ENCODE measurements at places on chromosomes 16 and 17. TPM values are rescaled to one million over a fixed set of nuclear protein-coding genes. Genes with fewer than 3 reads are reported as not detected.

DNA sequence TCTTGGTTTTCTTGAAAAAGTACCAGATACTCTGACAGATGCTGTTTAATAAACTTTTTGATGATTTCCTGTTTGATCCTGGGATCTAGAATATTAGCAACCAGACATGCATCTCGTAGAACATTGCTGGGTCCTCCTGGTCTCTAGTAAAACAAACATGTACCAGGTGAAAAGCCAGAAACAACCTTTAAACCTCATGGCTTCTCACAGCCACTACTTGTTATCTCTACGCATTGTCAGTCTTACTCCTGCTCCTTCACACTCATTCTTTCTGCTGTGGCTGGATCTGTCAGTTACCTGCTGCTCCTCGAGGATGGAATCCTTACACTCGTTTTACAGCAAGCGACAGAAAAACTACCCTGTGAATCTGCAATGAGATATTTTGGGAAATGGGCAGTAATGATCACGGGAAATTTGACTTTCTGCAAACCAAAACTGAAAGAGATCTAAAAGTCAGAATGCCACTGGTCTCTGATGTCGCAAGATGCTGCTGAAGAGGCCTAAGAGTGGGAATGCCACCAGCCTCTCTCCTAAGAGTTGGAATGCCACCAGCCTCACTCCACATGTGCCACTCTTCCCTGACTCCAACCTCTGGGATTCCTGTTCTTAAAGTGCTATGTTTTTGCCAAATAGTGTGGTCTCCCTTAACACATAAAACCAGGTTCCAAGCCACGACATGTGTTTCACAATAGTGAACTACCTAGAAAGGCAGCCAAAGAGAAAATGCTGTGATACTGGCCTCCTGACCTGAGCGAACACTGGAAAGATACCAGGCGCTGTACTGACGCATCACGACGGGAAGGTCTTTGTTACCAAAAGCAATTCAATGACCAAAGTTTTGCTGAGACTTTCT, 86.3 kb downstream of the VPS53 start:
- DNase-seq = no peak
- no peak overlapping the region for H3K27ac ChIP-seq
- H3K27me3 ChIP-seq = no peaks in the 10 kb centered on the region
- no peaks in the 10 kb centered on the region for H3K4me1 ChIP-seq
- no peak overlapping the region for H3K4me3 ChIP-seq

DNA sequence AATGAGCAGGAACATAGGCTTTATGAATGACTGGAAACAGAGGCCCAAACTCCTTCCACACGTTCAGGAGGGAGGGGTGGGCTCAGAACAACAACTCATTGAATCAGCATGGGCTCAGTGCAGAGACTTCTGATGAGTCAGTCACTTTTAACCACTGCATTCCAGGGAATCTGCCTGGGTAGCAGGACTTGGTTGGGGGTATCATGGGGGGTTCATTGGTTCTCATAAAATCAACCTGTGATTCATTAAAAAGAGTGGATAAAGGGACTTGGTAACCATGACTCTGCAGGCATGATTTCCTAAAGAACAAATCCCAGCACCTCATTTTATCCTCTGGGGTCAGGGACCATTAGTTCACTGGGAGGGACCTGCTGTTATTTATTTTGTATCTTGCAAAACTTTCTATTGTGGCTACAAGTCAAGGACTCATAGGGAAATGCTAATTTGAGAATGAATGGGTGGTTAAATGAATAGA, 13.8 kb downstream of the ITGB3 start:
- no peak overlapping the region for H3K4me3 ChIP-seq
- no peaks in the 10 kb centered on the region for H3K36me3 ChIP-seq
- H3K27me3 ChIP-seq = no peaks in the 10 kb centered on the region
- DNase-seq = no peak
- H3K27ac ChIP-seq = no peak overlapping the region

GRCh38 chr16:65546353-65546791, 424.5 kb upstream of the CDH11 start:
- H3K4me3 ChIP-seq = no peak overlapping the region
- no peaks in the 10 kb centered on the region for H3K27me3 ChIP-seq
- peak overlapping the region; percentile 98 for H3K27ac ChIP-seq
- DNase-seq = peak; percentile 93
- H3K36me3 ChIP-seq = no peaks in the 10 kb centered on the region

DNA sequence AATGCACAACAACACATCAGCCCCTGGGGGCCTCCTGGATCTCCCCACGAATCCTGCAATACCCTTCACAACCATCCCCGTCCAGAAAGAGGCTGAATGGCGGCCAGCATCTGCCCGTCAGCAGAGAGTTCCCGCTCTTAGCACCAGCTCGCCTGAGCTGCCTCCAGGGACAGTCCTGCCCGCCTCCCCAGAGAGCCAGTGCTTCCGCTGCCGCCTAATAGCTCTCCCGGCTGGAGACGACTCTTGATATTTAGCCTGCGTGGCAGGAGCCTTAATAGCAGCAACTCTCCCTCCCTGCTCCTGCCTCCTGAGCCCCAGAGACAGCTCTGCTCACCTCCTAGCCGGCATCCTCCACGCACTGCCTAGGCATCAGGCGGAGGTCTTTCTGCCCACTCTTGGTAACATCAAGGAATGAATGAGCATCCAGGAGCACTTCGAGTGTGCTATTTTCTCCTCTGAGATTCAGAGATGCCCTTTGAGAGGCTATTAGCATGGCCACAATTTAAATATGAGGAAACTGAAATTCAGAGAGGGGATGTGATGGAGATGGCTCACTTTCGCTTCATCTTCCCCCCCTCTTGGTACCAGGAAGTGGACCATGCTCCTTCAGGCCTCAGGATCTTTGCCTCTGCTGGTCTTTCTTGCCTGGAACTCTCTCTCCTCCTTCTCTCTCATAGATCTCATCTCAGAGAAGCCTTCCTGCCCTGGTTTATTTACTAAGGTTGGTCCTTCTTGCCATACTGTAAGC, 67.9 kb downstream of the RAI1 start:
- H3K4me1 ChIP-seq = peaks cover 54% of the 10 kb centered on the region
- peak; percentile 90 for DNase-seq
- H3K27ac ChIP-seq = peak overlapping the region; percentile 79
- peak overlapping the region; percentile 10 for H3K4me3 ChIP-seq
- no peaks in the 10 kb centered on the region for H3K36me3 ChIP-seq
- no peaks in the 10 kb centered on the region for H3K27me3 ChIP-seq

CD7 gene
- not detected for total RNA-seq

GRCh38 chr17:14340857-14341754, 40.2 kb downstream of the HS3ST3B1 start:
- DNase-seq = peak; percentile 35
- H3K36me3 ChIP-seq = no peaks in the 10 kb centered on the region
- H3K4me3 ChIP-seq = no peak overlapping the region
- H3K4me1 ChIP-seq = no peaks in the 10 kb centered on the region

AMZ2 gene
- total RNA-seq = 80.4 TPM

GRCh38 chr17:79438058-79438457, 172.8 kb downstream of the RBFOX3 start:
- H3K27ac ChIP-seq = no peak overlapping the region
- H3K4me1 ChIP-seq = no peaks in the 10 kb centered on the region
- no peak for DNase-seq
- no peak overlapping the region for H3K4me3 ChIP-seq
- H3K27me3 ChIP-seq = peaks cover 35% of the 10 kb centered on the region

DNA sequence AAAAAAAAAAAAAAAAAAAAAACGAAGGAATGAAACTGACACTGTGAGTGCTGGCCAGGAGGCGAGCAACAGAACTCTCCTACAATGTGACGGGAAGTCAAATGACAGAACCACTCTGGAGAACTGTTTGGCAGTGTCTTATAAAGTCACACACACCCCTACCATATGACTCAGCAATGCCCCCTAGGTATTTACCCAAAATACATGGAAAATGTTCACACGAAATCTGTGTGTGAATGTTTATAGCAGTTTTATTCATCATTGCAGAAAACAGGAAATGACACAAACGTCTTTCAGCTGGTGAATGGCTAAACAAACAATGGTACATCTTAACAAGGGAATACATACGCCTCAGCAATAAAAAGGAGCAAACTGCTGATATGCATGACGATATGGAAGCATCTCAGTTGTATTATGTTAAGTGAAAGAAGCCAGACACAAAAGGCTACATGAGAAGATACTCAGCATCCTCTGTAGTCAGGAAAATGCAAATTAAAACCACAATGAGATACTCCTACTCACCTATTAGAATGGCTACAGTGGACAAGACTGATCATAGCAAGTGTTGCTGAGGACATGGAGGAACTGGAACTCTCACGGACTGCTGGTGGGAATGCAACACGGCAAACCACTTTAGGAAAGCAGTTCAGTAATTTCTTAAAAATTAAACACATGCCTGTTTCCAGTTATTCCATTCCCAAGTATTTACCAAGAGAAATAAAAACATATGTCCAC, 74.7 kb downstream of the TBC1D16 start:
- H3K27ac ChIP-seq = no peak overlapping the region
- no peaks in the 10 kb centered on the region for H3K27me3 ChIP-seq
- peak; percentile 44 for DNase-seq
- H3K4me3 ChIP-seq = no peak overlapping the region
- no peaks in the 10 kb centered on the region for H3K36me3 ChIP-seq

PIP4K2B gene
- total RNA-seq = 35.7 TPM

GRCh38 chr17:47072886-47073285, 93.8 kb upstream of the RPRML start:
- H3K27me3 ChIP-seq = no peaks in the 10 kb centered on the region
- no peak overlapping the region for H3K27ac ChIP-seq
- H3K4me3 ChIP-seq = no peak overlapping the region
- no peaks in the 10 kb centered on the region for H3K4me1 ChIP-seq
- DNase-seq = no peak

DNA sequence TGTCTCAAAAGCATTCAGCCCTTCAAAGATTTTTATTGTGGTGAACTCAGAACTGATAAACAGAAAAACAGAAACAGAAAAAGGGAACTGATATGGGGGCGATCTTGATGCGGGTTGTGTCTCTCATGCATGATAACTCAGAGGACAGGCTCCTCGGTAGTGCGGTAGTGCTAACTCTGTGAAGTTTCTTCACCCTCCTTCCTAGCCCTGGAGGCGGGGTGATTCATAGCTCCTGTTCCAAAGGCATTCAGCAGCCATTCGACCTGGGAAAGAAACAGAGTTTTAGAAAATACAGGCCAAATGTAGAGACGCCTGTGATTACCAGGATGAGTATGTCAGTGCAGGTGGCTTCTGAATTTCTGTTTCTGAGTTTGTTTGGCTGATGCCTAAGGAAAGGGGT, 5.5 kb upstream of the MAF start:
- no peaks in the 10 kb centered on the region for H3K36me3 ChIP-seq
- H3K27ac ChIP-seq = no peak overlapping the region
- DNase-seq = no peak
- H3K4me1 ChIP-seq = peaks cover 9% of the 10 kb centered on the region
- H3K4me3 ChIP-seq = no peak overlapping the region

OR2C1 gene
- not detected for total RNA-seq

DNA sequence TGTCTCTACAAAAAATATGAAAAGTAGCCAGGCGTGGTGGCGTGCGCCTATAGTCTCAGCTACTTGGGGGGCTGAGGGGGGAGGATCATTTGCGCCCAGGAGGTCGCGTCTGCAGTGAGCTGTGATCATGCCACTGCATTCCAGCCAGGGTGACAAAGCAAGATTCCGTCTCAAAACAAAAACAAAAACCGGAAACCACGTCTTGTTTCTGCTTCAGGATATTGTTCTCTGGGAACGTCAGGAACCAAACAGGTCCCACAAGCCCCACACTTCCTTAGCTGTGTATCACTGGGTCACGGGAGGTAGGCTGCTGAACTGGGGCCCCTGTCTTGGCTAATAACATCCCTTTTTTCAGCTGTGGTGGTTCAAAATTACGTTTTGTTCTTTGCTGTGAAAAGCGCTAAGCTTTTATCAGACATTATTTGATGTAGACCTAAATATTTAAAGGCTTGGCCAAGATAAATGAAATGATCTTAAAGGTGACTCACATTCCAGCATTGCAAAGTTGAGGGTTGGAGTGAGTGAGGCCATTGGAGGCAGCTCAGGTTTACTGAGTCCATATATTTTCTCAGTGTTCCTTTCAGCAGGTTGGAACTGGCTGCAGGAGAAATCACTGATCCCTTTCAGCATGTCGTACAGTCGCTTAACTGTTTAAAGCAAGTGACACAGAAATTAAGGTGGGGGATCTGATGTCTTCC, 16.4 kb upstream of the SEC14L1 start:
- no peak overlapping the region for H3K4me3 ChIP-seq
- no peak for DNase-seq
- H3K27ac ChIP-seq = no peak overlapping the region
- H3K27me3 ChIP-seq = no peaks in the 10 kb centered on the region

- H3K36me3 ChIP-seq = no peaks in the 10 kb centered on the region
- DNase-seq = no peak
- no peaks in the 10 kb centered on the region for H3K27me3 ChIP-seq
- no peak overlapping the region for H3K4me3 ChIP-seq
- no peak overlapping the region for H3K27ac ChIP-seq
Measured at GRCh38 chr17:63474174-63474573, 2.7 kb upstream of the ACE start.
